ENCODE measurements at places on chromosomes 7 and 10. TPM values are rescaled to one million over a fixed set of nuclear protein-coding genes. Genes with fewer than 3 reads are reported as not detected.
A peak's percentile ranks its signal among the peaks of the same experiment; 100 is the strongest.

GRCh38 chr10:46514431-46514861 lies 42.0 kb downstream of the GPRIN2 start:
- peak; percentile 32 for DNase-seq

DNA sequence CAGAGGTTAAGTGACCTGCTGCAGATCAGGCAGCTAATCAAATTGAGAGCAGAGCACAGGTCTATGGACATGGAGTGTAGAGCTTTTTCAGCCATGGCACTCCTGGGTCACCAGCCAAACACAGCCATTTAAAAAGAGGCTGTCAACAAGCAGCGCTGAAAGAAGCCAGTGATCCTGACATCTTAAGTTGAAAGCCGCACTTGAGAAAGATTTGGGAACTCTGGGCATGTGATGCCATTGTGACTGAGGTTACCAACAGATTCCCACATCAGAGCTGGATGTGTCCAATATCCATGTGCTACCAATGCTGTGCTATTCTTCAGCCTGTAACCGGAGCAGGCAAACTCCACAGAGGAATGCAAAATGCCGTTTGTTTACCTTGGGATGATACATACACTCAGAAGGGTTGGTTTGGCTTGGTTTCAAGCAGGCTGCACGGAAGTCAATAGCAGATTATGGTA lies 56.2 kb upstream of the ABLIM1 start:
- no peak for DNase-seq

- no peak for DNase-seq
These were observed 64.0 kb downstream of the CSGALNACT2 start for GRCh38 chr10:43202224-43202656.

DNA sequence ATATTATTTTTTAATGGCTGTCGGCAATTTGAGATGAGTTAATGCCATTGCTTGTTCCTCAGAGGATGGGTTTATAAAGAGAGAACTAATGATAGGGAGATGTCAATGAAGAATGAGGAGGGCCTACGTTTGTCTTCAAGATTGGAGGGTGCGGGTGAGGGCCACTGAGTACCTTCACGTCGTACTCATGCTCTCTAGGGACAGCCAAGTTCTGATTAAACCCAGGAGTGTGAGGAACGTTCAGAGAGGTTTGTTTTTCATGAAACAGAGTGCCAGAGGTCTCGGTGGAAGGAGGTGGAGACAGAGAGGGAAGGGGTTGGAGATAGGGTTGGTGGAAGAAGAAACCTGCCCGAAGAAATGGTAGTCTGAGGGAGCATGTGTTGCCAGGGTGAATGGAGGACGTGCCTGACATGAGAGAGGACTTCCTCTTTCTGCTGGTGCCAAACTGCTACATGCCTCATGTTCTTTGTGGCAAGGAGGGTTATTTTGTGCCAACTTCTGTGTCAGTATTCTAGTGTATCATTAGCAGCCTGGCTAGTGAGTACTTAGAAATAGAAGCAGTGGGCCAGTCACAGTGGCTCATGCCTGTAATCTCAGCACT lies 8.9 kb downstream of the DHTKD1 start:
- no peak for DNase-seq

DNA sequence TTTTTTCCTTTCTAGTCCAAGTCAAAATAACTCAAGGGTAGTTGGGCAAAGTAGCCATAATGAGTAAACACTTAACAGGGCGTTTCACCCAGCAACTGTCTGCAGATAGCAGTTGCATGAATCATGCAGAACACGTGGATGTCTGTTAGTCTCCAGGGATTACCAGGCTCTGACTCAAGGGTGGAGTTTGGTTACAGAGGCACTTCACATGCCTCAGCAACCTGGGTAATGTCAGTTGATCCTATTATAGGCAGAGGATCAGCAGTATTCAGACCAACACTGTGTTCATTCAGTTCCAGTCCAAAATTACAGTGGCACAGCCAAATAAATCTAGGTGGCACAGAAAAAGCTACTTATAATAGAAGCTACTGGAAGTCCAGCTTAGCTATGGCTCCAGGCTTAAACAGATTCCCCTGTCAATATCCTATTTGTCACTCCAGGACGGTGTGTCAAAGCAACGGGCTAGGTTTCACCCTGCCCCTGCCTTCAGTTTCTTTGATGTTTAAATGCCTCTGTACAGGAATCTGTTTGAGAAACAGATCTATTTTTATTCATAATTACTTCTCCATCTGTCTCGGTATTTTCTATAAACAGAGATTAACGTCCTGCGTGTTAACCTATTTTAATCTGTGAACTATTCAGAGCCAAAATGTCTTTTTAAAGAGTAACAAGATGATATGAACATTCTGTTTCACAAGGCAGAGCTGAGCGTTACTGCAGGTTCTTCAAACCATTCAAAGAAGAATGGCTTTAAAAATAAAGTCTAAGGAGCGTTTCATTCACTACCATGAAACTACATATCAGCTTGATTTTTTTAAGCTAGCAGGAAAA lies 162.6 kb upstream of the AKR1E2 start:
- DNase-seq: peak; percentile 52

GRCh38 chr7:36103837-36104561 lies 49.1 kb upstream of the EEPD1 start:
- no peak for DNase-seq

- DNase-seq: no peak
These were observed 1093.6 kb upstream of the AUTS2 start for GRCh38 chr7:68504716-68505115.

DNA sequence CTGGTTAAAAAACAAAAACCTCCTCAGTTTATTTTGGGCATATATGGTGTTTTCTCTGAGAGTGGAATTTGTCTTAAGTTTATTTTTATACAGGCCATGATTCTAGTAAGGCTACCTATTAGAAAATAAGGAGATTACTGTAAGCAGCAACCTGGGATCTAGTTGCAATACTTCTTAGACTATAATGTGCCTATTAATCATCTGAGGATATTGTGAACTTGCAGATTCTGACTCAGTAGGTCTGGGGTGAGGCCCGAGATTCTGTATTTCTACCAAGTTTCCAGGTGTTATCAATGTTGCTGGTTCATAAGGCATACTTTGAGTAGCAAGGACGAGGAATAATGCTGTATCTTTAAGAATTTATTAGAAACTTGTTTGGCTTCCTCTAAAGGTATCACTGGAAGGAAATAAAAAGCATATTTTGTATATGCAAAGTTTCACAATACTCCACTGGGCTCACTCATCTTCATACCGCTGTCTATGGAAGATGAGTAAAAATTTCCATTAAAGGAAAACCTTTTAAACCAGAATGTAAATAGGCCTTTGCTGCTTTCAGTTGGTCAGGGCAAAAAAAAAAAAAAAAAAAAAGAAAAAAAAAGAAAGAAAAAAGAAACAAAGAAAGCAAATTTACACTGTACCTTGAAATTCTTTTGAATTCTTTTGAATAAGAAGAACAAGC lies 105.8 kb downstream of the BMPER start:
- DNase-seq: no peak

- no peak for DNase-seq
These were observed 1.0 kb upstream of the PAX2 start for GRCh38 chr10:100744136-100744986.

DNA sequence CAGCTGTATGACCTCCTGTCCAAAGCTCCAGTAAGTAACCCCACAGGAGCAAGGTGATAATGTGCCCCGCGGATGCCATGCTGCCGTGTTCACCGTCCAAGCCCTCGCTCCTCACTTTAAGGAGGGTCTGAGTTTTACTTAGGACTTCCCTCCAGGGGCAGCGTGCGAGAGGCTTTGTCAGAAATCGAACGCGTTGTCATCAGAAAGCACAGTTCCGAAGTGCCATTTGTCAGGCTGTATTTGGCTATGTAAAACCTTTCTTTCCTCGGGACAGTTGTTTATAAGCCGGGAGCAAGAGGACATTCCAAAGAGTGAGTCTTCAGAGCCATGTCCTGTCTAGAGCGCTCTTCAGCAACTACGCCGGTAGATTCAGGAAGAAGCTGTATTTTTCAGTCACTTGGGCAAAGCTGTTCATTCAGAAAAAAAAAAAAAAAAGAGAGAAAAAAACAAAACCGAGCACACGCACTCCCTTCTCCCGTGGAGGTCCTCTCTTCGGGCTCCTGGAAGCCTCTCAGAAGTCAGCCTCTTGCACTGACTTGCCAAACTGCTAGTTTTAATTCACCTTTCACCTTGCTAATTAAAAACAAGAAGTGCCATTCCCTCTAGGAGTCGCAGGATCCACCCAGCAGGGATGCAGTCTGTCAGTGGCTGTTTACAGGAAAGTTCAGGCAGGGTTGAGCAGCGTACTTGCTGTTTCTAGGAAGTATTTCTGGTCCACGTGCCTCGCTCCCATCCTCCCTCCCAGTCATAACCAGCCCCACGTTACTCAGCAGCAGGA lies at the start of gene SEMA3E:
SEMA3E (minus strand) TSS at position 676 of the 778 bp plus-strand sequence.
- DNase-seq: no peak

GRCh38 chr10:12156367-12157123 lies 27.1 kb downstream of the SEC61A2 start:
- DNase-seq: no peak

DNA sequence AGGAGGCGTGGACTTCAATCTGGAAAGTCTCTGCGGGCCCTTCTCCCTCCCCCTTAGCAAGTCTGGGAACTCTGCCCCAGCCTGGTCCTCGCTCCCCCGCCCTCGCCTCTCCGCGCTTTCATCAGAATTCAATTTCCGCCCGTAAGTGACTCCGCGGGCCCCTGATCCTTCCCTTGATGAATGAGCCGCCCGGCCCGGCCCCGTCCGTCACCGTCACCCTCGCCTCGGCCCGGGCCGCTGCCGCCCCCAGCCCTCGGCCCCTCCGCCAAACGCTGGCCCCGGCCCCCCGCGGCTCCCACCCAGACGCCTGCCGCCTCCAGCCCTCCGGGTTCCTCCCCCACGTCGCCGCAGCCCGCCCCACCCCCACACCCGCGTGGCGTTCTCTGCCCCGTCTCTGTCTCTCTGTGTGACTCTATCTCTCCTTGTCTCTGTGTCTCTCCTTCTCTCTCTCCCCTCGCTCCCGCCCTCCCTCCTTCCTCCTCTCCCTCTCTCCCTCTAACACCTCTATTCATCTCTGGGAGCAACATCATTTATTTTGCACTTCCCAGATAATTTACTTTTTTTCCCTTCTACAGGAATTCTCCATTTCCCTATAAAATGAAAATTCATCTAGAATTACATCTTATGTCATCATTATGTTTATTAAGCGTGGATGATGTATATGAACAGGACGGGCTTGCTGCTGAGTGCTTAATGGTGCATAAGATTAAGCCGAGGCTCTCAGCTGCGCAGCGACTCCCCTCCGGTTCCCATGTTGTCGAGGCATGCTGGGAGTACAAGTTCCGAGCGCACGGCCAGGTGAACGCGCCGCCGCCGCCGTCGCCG lies 91.2 kb upstream of the PAX2 start:
- DNase-seq: no peak

DNA sequence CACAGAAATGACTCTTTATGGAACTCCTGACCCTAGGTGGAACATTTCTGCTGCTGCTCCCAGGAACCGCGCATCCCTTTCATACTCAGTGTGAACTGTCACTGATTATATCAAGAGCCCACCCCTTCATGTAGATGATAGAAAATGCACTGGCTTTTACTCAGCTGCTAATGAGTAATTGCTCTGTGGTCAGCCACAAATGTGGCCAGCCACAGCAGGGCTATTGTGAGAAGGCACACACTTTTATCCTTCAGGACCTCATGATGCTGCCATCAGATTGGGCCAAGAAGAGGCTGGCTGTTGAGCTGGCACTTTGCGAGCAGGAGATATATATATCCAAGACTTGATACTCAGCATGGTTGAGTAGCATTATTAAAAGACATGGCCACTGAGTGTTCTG lies 124.7 kb downstream of the CFAP58 start:
- DNase-seq: no peak

- no peak for DNase-seq
These were observed 13.4 kb upstream of the CARD11 start for GRCh38 chr7:3057066-3057420.

- DNase-seq: no peak
These were observed 10.9 kb upstream of the KIAA1549 start for GRCh38 chr7:138992052-138992531.

- no peak for DNase-seq
These were observed 29.5 kb downstream of the SMNDC1 start for GRCh38 chr10:110275128-110275729.

- no peak for DNase-seq
These were observed 98.1 kb downstream of the MYOF start for GRCh38 chr10:93384006-93384405.

GRCh38 chr10:127921753-127922145 lies 14.8 kb downstream of the PTPRE start:
- DNase-seq: no peak

DNA sequence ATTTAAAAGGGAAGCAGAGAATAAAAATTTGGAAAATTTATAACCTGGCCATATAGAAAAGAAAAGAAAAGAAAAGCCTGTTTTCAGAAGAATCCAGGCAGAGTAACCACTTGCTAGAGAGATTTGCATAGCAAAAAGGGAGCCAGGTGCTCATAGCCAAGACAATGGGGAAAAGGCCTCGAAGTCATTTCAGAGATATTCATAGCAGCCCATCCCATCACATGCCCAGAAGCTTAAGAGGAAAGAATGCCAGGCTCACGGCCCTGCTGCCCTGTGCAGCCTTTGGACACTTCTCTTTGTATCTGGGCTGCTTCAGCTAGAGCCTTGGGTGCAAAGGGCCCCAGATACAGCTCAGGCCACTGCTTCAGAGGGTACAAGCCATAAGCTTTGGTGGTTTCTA lies 159.8 kb downstream of the CCDC7 start:
- DNase-seq: no peak

- no peak for DNase-seq
These were observed 174.8 kb upstream of the FZD1 start for GRCh38 chr7:91089382-91089963.

DNA sequence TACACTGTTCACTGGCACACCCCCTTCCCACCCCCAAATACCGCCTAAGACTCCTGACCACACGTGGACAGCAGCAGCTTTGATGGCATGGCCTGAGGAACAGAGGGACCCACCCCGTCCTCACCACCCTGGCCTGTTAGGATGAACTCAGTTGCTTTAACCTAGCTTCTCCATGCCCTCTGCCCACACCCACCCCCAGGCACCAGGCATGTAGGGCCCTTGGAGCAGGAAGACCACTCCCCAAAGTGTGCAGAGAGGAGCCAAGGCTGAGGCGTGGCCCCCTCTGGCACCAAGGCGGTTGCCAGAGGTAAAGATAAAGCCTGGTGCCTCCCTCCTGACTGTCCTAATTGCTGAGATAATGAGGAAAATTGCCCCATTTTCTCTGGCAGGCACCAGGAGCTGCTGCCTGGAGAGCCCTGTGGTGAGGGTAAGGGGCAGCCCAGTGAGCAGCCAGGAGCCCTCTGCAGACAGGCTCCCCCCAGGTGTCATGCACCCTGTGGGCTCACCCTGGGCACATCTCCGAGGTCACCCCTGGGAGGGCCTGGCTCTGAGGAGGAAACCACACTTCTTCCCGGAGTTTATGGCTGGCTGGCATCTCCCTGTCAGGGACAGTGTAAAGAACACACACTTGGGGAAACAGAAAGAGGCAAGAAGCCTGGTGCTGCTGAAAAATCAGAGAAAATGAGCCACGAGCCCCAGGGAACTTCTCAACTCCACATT lies 47.7 kb downstream of the LRRC20 start:
- no peak for DNase-seq

FAM20C gene
- polyA plus RNA-seq: 16.5 TPM

UBE3C gene
- 94.2 TPM for polyA plus RNA-seq

UCN3 gene
- not detected for polyA plus RNA-seq

WDFY4 gene
- polyA plus RNA-seq: 0.52 TPM

SORCS3 gene
- polyA plus RNA-seq: not detected

OPN4 gene
- polyA plus RNA-seq: 0.23 TPM

ADCYAP1R1 gene
- 0.69 TPM for polyA plus RNA-seq
